ENCODE measurements at places on chromosomes 3 and 15.

DNA sequence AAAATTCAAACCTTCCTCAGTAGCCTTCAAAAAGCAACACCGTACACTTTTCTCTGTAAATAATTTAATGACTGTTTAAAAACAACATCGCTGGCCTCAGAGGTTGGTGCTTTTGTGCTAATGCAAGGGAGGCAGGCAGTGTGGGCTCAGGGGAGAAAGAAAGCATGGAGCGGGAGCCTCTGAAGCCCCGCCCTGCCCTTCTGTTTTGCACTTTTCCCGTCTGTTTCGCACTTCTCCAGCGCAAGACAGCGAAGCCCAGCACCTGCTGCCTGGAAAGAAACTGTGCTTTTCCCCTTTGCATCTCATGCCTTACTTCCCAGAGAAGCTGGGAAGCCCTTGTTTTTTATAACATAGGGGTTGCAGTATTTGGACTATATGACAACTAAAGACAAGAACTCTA, 23.1 kb downstream of the TRPM1 start:
- no peak for DNase-seq

GRCh38 chr3:159951540-159951939, 37.1 kb upstream of the IL12A start:
- DNase-seq, result no peak

GRCh38 chr15:60737217-60737616, 258.3 kb upstream of the ICE2 start:
- no peak for DNase-seq

GRCh38 chr3:149509526-149509925, 35.0 kb downstream of the TM4SF4 start:
- no peak for DNase-seq

- no peak for DNase-seq
Measured at GRCh38 chr3:101811875-101812274, 32.9 kb downstream of the NXPE3 start.

- DNase-seq, result no peak
Measured at GRCh38 chr3:147616998-147617619, 207.9 kb downstream of the ZIC1 start.

GRCh38 chr15:77312523-77312922, 107.4 kb downstream of the PEAK1 start:
- no peak for DNase-seq

DNA sequence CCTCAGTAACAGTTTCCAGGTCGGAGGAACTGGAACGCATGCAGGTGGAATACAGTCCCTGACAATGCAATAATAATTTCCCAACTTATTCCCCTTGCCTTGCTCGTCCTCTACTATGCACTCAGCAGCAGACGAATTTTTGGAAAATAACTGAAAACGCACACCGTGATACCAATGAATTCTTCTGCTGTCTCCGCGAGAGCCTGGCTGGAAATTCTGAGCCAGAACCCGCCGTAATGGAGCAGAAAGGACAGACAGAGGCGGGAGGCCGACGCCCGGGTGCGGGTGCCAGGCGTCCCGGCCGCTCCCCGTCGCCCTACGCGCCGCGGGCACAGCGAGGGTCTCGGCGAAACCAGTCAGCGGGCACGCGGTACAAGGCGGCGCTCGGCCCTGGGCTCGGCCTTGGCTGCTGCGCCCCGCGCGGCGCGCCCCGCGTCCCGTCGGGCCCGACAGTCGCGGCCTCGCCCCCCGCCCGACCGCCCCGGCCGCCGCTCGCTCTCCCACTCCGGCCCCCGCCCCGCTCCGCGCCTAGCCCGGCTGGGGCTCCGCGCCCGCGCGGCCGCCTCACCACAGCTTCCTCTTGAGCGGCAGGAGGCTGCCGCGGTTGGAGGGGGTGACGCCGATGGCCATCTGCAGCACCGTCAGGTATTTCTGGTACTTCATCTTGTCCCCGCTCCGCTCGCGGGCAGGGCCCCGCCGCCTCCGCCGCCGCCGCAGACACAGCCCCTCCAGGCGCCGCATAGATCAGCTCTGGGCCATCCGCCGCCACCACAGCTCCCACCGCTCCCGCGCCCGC, 114.5 kb upstream of the GOLGA8J start:
- no peak for DNase-seq

DNA sequence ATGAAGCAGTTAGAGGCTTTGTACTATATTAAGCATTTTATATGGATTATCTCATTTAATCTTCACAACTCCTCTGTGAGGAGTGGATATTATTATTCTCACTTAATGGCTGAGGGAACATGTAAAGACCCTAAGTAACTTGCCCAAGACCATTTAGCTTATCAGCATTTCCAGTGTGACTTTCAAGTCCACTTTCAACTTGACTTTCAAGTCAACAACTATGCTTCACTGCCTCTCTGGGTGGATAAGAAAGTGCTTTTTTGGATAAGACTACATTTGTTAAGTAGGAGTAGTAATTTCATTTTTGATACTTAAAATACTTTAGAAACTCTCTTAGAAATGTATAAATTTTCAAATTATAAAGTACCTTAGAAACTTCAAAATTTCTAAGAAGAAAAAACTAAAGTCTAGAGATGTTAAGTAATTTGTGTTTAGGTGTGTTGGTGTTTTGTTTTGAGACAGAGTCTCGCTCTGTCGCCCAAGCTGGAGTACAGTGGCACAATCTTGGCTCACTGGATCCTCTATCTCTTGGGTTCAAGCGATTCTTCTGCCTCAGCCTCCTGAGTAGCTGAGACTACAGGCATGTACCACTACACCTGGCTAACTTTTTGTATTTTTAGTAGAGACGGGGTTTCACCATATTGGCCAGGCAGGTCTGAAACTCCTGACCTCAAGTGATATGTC, 71.8 kb downstream of the MINDY2 start:
- DNase-seq, result no peak

DNA sequence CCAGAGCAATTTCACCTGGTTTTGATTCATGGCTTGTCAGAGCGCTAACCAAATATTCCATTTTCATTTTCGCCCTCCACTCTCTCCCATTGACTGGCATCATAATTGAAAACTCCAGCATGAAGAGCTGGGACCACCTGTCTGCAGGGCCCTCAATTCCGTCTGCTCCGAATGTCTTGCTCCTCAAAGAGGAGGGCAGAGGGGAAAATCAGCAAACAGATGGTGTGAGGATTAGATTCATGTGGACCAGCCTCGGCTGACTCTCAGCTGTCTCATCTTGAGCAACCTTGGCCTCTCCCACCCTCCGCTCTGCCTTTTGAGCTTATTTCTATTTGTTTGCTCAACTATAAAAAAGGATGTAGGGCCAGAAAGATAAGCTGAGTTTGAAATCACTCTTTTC, 512.2 kb upstream of the PPP2R3A start:
- DNase-seq, result no peak

- DNase-seq, result no peak
Measured at GRCh38 chr3:48130321-48130904, 57.8 kb downstream of the CDC25A start.

GRCh38 chr3:152658977-152659720, 175.8 kb upstream of the P2RY1 start:
- DNase-seq, result no peak

DNA sequence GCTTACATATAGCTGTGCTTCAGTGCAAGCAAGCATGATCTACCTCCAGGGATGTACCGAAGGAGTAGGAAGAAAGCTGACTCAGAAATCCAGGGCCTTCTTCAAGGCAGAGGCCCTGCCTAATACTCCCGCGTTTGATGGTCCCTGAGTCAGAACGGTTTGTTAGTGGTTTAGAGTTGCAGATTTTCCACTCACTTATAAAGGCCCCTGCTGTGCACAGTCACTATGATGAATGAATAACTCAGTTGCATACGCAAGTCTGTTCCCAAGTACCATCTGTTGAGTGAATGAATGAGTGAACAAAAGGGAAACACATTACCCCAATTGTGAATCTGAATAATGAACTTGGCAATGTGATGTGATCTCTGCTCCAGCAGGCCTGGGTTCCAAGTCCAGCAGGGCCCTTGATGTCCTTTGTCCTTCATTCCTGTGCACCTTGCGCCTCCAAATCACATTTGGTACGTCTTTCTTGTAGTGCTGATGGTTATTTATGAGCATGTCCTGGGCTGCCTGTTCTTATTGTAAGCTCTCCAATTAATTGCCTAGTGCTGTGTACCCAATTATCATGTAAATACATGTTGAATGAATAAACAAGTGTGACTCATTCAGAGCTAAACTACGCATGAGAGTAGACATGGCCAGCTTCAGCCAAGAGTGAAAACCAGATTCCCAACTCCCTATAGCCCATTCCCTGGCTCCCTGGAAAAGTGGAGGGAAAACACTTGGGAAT, 85.3 kb upstream of the LIMD1 start:
- peak; percentile 35 for DNase-seq

- no peak for DNase-seq
Measured at GRCh38 chr3:11536936-11537612, 106.6 kb downstream of the VGLL4 start.

- DNase-seq, result no peak
Measured at GRCh38 chr15:62121273-62122015, 43.6 kb downstream of the C2CD4B start.

DNA sequence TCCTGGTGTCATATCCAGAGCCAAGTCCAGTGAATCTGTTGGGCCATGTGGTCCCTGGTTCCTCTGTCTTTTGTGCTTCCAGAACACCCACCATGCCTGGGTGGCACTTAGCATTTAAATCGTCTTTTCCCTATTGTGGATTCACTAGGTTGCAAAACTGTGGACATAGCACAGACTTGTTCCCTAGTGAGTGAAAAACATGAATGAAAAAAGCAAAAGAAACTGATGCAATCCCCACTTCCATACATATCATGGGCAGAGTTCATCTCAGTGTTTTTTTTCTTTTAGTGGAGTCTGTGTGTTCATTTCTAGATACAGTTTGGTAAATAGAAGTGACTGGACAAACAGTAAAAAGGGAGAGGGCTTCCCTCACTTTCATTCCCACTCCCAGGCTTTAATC, 170.5 kb downstream of the SLCO3A1 start:
- no peak for DNase-seq

GRCh38 chr3:50616770-50617095, 218 bp upstream of the MAPKAPK3 start:
- DNase-seq, result peak; percentile 94

GRCh38 chr15:101048176-101048575, 129.0 kb downstream of the LRRK1 start:
- no peak for DNase-seq

DNA sequence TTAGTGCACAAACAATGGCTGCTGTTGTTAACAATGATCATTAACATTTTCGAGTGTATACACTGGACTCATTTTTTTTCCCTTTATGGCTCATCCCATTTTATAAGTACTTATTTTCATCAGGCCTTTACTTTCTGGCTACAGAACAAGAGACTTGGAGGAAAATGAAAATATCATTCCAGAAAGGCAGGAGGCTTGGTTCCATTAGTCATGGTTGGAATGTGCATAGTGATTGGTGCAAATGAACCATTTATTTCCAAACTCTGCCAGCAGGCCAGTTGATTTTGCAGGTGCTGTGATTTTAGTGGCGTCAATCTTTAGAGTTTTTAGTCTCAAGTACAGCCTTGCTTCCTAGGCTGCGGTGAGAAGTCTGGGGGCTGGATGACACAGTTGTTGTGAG, 151.8 kb downstream of the ITPR1 start:
- DNase-seq, result no peak

DNA sequence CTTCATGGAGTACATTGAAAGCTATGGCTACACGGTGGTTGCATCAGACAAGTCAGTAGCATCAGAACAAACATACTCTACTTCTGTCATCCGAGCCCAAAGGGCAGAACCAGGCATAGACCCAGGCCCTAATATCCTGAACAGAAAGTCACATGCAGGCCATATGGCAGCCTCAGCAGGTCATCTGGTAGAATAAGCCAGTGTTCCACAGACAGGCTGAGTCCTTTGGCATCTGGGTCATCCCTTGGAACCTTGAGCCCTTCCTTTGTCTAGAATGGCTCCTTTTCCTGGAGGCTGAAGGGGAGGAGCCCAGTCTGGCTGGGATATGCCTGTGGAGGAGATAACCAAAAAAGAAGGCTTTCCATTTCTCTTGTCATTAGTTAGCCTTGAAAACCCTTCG, 29.2 kb downstream of the SEMA6D start:
- no peak for DNase-seq

GRCh38 chr15:79164465-79164864, 73.9 kb upstream of the RASGRF1 start:
- DNase-seq, result no peak

DNA sequence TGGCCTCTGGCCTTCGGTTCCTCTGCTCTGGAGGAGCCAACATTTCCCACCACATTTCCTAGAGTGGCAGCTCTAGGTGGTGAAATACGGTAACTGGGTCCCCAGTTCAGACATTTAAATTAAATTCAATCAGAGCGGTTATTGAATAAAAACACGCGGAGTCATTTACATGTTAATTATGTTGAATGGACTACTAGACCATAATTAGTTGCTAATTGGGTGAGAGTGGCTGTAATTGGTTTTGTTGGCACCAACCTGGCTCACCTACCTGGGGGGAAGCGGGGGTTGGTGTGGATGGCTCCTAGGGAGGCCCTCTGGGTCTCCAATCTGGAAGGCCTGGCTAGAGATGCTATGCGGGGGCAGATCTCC, 12.7 kb downstream of the SEMA3F start:
- DNase-seq, result no peak

DNA sequence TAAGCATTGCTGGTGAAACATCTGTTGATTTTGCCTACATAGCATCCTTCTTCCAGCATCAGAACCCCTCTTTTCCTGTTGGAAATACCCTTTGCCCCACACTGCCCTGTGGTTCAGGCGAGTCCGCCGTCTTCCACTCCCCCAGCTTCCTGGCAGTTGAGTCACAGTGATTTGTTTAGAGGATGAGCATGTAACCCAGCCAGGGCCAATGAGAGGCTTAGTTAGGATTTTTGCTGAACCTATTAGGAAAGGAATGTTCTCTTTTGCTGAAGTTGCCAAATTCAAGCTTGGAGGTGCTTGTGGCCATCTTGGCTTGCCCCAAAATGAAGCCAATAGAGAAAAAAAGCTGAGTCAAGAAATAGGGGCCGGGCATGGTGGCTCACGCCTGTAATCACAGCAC, 19.0 kb upstream of the MEX3B start:
- DNase-seq, result no peak

DNA sequence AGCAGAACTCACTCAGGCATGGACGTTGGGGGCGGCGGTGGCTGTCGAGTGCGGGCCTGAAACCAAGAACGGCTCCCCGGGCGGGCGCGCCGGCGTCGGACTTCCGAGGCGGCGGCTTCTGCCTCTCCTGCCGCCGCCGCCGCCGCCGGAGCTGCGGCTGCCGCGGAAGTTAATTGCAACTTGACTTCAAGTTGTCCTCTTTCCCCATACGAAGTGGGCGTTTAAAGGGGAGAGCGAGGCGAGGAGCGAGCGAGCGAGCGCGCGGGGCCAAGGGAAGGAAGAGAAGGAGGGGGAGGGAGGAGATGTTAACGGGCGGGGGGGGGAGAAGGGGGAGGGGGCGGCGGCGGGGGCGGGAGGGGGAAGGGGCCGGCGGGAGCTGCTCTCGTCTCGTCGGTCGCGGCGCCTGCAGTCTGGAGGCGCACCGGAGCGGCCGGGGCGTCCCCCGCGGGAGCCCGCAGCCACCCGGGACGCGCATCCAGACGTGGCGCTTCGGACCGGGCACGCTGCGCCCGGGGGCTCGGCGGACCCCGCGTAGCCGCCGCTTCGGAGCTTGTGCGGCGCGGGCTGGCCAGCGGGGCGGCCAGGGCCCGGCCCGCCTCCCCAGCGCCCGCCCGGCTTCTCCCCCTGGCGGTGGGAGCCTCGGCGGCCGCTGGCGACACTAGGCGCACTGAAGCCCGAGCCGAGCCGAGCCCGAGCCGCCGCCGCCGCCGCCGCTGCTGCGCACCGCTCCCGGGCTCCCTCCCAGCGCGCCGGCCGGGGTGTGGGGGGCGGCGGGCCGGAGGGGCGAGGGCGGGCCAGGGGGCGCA, 19.7 kb upstream of the SATB1 start:
- peak; percentile 67 for DNase-seq

Data from stimulated activated CD4-positive, alpha-beta T cell treated with anti-CD3 and anti-CD28 coated beads, Interleukin-2, amount 100 ng/mL, for 48 hours (primary cell).